Non-pigmented ciliary epithelial cell (primary cell): ENCODE measurements at places on chromosomes 1 and 21.

- DNase-seq, result no peak
These were observed 88.3 kb downstream of the AK5 start for GRCh38 chr1:77370161-77370560.

GRCh38 chr1:208837242-208837641 lies 593.1 kb upstream of the PLXNA2 start:
- no peak for DNase-seq

GRCh38 chr1:35278886-35279554 lies 10.5 kb downstream of the ZMYM4 start:
- DNase-seq, result no peak

- DNase-seq, result no peak
These were observed 30.6 kb upstream of the NEK7 start for GRCh38 chr1:198125995-198126735.

GRCh38 chr21:16913010-16913409 lies 599.8 kb upstream of the CXADR start:
- DNase-seq, result no peak

GRCh38 chr1:211549092-211549711 lies 29.8 kb downstream of the SLC30A1 start:
- DNase-seq, result no peak

- no peak for DNase-seq
These were observed 2.9 kb downstream of the C1orf210 start for GRCh38 chr1:43282220-43283195.

- no peak for DNase-seq
These were observed 21.2 kb upstream of the ZP4 start for GRCh38 chr1:237911911-237912310.

GRCh38 chr21:38228537-38228936 lies 28.3 kb upstream of the KCNJ15 start:
- DNase-seq, result no peak

- no peak for DNase-seq
These were observed 335.6 kb downstream of the LRRIQ3 start for GRCh38 chr1:73862355-73862754.

- no peak for DNase-seq
These were observed 368.7 kb upstream of the ADGRL2 start for GRCh38 chr1:81432059-81432458.

GRCh38 chr1:160865337-160865736 lies 2.6 kb upstream of the CD244 start:
- DNase-seq, result no peak

- no peak for DNase-seq
These were observed 24.8 kb downstream of the TNFRSF8 start for GRCh38 chr1:12087797-12088314.

DNA sequence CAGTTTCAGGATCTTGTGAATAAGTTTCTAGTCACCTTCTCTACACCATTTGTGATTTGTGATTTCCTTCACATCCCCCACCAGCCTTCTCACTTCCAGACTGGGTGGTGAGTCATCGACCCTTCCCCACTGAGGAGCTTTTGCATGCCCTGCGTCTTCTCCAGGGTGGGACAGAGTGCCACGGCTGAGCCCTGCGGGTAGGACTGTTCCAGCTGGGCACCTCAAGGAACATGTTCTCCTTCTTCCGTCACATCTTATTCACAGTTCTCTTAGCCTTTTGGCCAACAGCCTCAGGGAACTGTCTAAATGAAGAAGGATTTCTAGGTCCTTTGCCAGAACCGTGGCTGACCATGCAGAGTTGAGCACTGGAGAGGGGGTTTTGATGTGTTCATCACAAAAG lies 116.5 kb downstream of the TMEM53 start:
- DNase-seq, result no peak

DNA sequence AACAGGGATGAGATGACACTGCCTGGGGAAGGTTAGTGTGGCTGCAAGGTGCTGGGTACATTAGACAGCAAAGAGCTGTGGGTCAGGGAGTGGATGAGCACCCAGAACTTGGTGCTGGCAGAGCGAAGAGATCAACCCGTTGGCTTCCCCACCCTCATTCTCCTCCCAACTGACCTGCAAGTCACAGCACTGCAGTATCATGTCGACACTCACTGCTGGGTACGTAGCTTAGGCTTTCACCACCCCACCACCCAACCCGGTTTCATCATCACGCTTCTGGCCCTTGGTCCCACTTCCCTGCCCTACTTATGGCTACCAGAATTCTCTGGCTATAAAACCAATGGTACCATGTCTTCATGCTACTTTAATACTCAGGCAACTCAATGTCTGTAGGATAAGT lies 73.6 kb upstream of the LYST start:
- DNase-seq, result no peak

DNA sequence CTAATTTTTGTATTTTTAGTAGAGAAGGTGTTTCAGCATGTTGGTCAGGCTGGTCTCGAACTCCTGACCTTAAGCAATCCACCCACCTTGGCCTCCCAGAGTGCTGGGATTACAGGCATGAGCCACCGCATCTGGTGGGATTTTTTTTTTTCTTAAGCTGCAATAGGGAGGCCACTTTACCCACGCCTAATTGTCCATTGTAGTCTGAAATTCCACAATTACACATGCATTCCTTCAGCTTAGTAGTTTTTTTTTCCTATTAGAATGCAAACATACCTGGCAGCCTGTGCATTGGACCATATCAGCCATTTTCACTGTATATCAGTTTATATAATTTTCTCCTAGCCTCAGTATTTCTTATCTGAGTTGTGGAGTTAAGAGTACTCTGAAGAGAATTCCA lies 186.8 kb downstream of the LMX1A start:
- no peak for DNase-seq
